Memory B cell (primary cell): ENCODE measurements at places on chromosomes 3 and 15.
A peak's percentile ranks its signal among the peaks of the same experiment; 100 is the strongest.

GRCh38 chr15:60913900-60914299 is 315.2 kb downstream of the RORA start:
- H3K27ac ChIP-seq, result no peak overlapping the region
- no peaks in the 10 kb centered on the region for H3K36me3 ChIP-seq
- no peak overlapping the region for H3K4me3 ChIP-seq
- no peak for DNase-seq
- H3K27me3 ChIP-seq, result peaks cover 2% of the 10 kb centered on the region

DNA sequence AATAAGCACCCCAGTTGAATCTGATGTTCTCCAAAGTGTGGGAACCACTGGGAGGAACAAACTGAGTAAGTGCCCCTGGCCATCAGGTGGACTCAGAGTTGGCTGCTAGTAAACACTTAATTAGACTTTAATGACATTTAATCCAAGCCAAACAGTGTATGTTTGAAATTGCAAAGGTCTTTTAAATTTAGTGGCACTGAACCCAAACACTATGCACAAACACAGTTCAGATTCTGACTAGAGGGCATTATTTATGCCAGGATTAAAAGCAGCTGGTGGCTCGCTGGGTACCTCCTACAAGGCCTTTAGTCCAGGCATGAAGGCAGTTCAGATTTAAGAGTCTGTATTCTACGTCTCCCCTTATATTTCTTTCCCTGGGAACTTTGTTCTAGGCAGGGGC is 264.8 kb downstream of the CLSTN2 start:
- no peaks in the 10 kb centered on the region for H3K4me1 ChIP-seq
- no peaks in the 10 kb centered on the region for H3K36me3 ChIP-seq
- DNase-seq, result no peak
- H3K4me3 ChIP-seq, result no peak overlapping the region
- peaks cover 7% of the 10 kb centered on the region for H3K27me3 ChIP-seq
- no peak overlapping the region for H3K27ac ChIP-seq

- H3K4me1 ChIP-seq, result no peaks in the 10 kb centered on the region
- no peaks in the 10 kb centered on the region for H3K27me3 ChIP-seq
- DNase-seq, result no peak
- no peaks in the 10 kb centered on the region for H3K36me3 ChIP-seq
- no peak overlapping the region for H3K4me3 ChIP-seq
Measured at GRCh38 chr3:78880603-78881461, 887.0 kb downstream of the ROBO1 start.

GRCh38 chr15:69780374-69780773 is 317.3 kb downstream of the TLE3 start:
- DNase-seq, result no peak
- peaks cover 25% of the 10 kb centered on the region for H3K4me1 ChIP-seq
- no peak overlapping the region for H3K27ac ChIP-seq
- H3K36me3 ChIP-seq, result peaks cover 5% of the 10 kb centered on the region

GRCh38 chr3:42994595-42994994 is 15.5 kb downstream of the GASK1A start:
- H3K27ac ChIP-seq, result no peak overlapping the region
- H3K27me3 ChIP-seq, result peaks cover 5% of the 10 kb centered on the region
- no peak for DNase-seq
- no peaks in the 10 kb centered on the region for H3K36me3 ChIP-seq

DNA sequence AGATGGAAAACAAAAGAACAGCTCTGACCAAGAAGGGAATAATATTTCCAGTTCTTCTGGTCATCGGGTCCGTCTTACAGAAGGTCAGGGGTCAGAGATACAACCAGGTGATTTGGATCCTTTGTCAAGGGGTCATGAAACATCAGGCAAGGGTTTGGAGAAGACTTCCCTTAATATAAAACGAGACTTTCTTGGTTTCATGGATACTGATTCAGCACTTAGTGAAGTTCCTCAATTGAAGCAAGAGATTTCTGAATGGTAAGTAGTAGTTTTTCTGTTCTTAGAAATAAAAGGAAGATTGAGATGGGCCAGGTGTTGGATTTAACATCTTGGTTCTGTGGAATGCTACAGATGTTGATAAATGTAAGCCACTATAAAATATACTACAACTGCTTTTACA is 9.5 kb downstream of the MGA start:
- no peak overlapping the region for H3K4me3 ChIP-seq
- H3K27ac ChIP-seq, result no peak overlapping the region

DNA sequence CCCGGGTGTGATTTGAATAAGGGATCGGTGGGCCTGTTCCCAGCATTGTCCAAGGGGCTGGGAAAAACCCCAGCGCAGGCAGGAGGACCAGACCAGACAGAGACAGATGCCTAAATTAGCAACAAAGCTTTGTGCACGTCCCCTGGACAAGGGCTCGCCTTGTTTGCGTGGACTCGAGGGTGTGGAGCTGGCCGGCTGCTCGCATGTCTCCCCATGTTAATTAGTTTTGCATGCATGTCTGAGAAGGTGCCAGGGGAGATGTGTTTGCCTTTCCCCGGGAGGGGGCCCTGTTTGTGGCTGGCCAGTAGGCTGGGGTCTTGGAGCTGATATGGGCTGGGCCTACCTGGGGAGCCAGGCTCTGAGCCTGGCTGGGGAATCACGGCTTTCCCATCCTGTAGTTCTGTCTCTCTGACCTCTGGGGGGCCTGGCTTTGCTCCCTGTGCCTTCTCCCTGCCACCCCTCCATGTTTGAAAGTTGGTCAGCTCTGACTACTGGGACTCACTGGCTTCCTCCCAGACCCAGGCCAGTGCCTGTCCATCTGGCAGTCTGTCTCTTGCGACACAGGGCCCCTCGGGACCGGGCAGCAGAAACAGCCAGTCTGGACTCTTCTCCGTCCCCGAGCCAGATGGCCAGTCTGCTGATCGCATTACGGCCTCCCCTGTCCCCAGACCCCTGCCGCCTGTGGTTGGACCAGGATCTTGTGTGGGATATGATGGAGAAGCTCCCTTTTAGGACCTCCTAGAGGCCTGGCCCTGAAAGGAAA is 55.4 kb upstream of the POLG start:
- no peaks in the 10 kb centered on the region for H3K4me1 ChIP-seq
- H3K36me3 ChIP-seq, result no peaks in the 10 kb centered on the region
- no peak for DNase-seq
- no peak overlapping the region for H3K4me3 ChIP-seq
- no peak overlapping the region for H3K27ac ChIP-seq

- peaks cover 3% of the 10 kb centered on the region for H3K36me3 ChIP-seq
- peaks cover 4% of the 10 kb centered on the region for H3K4me1 ChIP-seq
- no peak overlapping the region for H3K4me3 ChIP-seq
- H3K27ac ChIP-seq, result no peak overlapping the region
Measured at GRCh38 chr15:70586241-70586640, 177.1 kb downstream of the UACA start.

GRCh38 chr3:113005611-113006010 is 14.8 kb downstream of the GTPBP8 start:
- no peaks in the 10 kb centered on the region for H3K27me3 ChIP-seq
- H3K4me1 ChIP-seq, result peaks cover 5% of the 10 kb centered on the region
- no peak overlapping the region for H3K27ac ChIP-seq
- no peak overlapping the region for H3K4me3 ChIP-seq
- no peak for DNase-seq

DNA sequence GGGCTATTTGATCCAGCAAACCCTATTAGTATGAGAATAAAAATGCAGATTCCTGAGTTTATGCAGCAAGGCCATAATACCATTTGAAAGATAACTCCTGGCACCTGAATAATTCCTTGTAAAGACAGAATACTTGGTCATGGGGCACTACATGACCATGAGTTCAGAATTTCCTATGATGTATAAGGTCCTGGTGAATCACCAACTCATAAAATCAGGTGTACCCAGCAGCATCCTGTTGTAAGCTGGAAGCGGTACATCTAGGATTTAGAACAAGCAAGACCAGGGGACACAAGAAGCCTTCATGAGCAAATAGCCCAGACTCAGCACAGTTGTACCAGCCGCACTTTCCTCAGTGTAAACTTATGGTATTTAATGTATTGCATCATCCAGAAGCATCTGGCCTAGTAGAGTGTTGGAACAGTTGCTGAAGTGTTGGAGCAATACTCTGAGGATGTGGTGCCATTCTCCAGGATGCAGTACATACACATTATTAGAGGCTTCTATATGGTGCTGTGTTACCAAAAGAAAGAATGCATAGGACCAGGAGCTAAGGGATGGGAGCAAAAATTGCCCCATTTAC is 233.4 kb downstream of the SQOR start:
- no peak for DNase-seq
- peaks cover 6% of the 10 kb centered on the region for H3K27me3 ChIP-seq
- no peak overlapping the region for H3K4me3 ChIP-seq

- DNase-seq, result no peak
- no peak overlapping the region for H3K4me3 ChIP-seq
- H3K27ac ChIP-seq, result no peak overlapping the region
Measured at GRCh38 chr3:64157150-64158035, 67.9 kb downstream of the PRICKLE2 start.

DNA sequence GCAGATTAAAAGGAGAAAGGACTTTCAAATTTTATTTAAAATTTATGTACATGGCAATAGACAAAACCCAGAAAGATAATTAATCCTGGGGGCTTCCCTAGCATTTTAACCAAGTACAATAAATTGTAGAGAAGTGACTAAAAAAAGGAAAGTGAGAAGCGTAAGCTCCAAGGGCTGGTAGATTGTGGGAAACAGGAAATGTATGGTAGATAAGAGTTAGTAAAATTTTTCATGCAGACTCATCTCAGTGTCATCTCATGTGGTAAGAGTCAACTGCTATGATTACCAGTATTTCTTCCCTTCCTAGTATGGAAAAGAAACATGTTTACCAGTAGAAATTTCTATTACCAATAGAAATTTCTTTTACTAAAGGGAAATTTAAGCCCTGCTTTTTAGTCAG is 464.3 kb upstream of the AGTR1 start:
- no peak overlapping the region for H3K27ac ChIP-seq
- H3K27me3 ChIP-seq, result no peaks in the 10 kb centered on the region
- no peaks in the 10 kb centered on the region for H3K4me1 ChIP-seq

GRCh38 chr3:10748040-10748439 is 68.0 kb upstream of the SLC6A11 start:
- H3K27me3 ChIP-seq, result peaks cover 8% of the 10 kb centered on the region
- H3K27ac ChIP-seq, result no peak overlapping the region
- H3K36me3 ChIP-seq, result no peaks in the 10 kb centered on the region
- DNase-seq, result no peak
- H3K4me1 ChIP-seq, result no peaks in the 10 kb centered on the region

- no peaks in the 10 kb centered on the region for H3K4me1 ChIP-seq
- H3K4me3 ChIP-seq, result no peak overlapping the region
- no peaks in the 10 kb centered on the region for H3K36me3 ChIP-seq
- H3K27me3 ChIP-seq, result peaks cover 7% of the 10 kb centered on the region
- no peak overlapping the region for H3K27ac ChIP-seq
- no peak for DNase-seq
Measured at GRCh38 chr3:77038468-77038929, 1.4 kb upstream of the ROBO2 start.

DNA sequence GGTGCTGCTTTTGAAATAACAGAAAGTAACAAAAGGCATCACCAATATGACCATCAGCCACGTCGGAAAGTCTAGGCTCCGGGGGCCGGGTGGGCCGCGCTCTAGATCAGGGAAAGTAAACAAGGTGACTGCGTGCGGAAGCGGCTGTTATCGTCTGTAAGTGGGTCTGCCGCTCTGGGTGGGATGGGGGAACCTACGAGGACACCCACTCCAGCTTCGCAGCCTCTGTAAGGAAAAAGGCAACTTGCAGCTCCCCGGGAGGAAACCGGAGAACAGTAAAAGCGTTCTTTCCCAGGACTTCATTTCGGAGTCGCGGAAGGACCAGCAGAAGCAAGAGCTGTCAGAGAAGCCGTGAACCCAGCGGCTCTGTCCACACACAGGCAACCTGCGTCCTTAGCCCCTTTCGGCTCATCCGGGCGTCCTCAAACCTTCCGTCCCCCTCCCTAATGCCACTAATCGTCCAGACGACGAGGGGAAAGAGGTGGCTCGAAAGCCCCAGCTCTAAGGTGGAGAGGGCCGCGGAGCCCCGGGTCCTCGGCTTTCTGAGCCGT is 461 bp downstream of the XRN1 start:
- H3K27me3 ChIP-seq, result no peaks in the 10 kb centered on the region
- peak; percentile 32 for DNase-seq
- peak overlapping the region; percentile 98 for H3K4me3 ChIP-seq
- peaks cover 4% of the 10 kb centered on the region for H3K36me3 ChIP-seq

GRCh38 chr3:104460477-104461406 is 906.0 kb upstream of the ALCAM start:
- no peaks in the 10 kb centered on the region for H3K27me3 ChIP-seq
- peaks cover 13% of the 10 kb centered on the region for H3K4me1 ChIP-seq
- DNase-seq, result no peak
- H3K36me3 ChIP-seq, result peaks cover 3% of the 10 kb centered on the region
- H3K27ac ChIP-seq, result peak overlapping the region; percentile 45
- no peak overlapping the region for H3K4me3 ChIP-seq

GRCh38 chr3:182704926-182705325 is 88.4 kb upstream of the ATP11B start:
- H3K27me3 ChIP-seq, result peaks cover 2% of the 10 kb centered on the region
- DNase-seq, result no peak
- no peak overlapping the region for H3K27ac ChIP-seq
- no peaks in the 10 kb centered on the region for H3K36me3 ChIP-seq
- H3K4me3 ChIP-seq, result no peak overlapping the region

- H3K4me3 ChIP-seq, result peak overlapping the region; percentile 74
- H3K27ac ChIP-seq, result no peak overlapping the region
- peaks cover 26% of the 10 kb centered on the region for H3K4me1 ChIP-seq
- no peaks in the 10 kb centered on the region for H3K36me3 ChIP-seq
- no peak for DNase-seq
Measured at GRCh38 chr3:46693892-46694226, 380 bp upstream of the ALS2CL start.

- H3K36me3 ChIP-seq, result no peaks in the 10 kb centered on the region
- DNase-seq, result no peak
- H3K27me3 ChIP-seq, result peaks cover 9% of the 10 kb centered on the region
- no peak overlapping the region for H3K27ac ChIP-seq
- H3K4me3 ChIP-seq, result no peak overlapping the region
- H3K4me1 ChIP-seq, result peaks cover 5% of the 10 kb centered on the region
Measured at GRCh38 chr3:12758025-12758781, 856 bp downstream of the TMEM40 start.

GRCh38 chr15:46170326-46170725 is 535.5 kb downstream of the SQOR start:
- DNase-seq, result no peak
- H3K4me3 ChIP-seq, result no peak overlapping the region
- H3K27ac ChIP-seq, result no peak overlapping the region
- H3K4me1 ChIP-seq, result no peaks in the 10 kb centered on the region
- H3K36me3 ChIP-seq, result no peaks in the 10 kb centered on the region

DNA sequence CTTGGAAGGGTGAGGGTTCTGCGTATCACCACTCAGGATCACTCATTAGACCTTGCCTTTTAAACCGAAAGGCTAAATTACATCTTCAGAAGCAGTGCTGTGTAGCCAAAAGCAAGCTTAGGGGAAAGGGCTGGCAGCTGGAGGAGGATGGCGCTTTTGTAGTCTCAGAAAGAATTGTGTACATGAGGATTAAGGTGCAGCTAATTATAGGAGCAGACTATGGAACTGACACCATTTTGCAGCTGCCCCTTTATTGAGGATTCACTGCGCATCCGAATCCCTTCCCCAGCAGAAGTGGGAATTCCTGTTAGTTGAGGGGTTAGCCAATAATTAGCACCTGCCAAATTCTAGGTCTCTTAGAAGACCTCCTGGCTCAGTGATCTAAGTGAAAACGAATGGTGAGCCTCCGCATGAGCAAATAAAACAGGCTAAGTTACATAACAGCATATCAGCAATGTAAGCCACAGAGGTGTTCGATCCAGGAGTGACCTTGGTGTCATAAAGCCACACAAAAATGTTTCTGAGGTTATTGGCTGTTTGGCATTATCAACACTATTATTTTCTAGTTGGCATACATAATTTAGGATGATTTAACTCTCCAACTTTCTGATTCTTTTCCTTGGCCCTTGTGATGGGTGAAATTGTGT is 42.6 kb upstream of the SEMA6D start:
- H3K36me3 ChIP-seq, result no peaks in the 10 kb centered on the region
- peaks cover 1% of the 10 kb centered on the region for H3K27me3 ChIP-seq
- no peak overlapping the region for H3K27ac ChIP-seq
- no peak overlapping the region for H3K4me3 ChIP-seq
- H3K4me1 ChIP-seq, result no peaks in the 10 kb centered on the region
- DNase-seq, result no peak
